Pulmonary artery endothelial cell (primary cell): ENCODE measurements at places on chromosomes 1 and 21.

DNA sequence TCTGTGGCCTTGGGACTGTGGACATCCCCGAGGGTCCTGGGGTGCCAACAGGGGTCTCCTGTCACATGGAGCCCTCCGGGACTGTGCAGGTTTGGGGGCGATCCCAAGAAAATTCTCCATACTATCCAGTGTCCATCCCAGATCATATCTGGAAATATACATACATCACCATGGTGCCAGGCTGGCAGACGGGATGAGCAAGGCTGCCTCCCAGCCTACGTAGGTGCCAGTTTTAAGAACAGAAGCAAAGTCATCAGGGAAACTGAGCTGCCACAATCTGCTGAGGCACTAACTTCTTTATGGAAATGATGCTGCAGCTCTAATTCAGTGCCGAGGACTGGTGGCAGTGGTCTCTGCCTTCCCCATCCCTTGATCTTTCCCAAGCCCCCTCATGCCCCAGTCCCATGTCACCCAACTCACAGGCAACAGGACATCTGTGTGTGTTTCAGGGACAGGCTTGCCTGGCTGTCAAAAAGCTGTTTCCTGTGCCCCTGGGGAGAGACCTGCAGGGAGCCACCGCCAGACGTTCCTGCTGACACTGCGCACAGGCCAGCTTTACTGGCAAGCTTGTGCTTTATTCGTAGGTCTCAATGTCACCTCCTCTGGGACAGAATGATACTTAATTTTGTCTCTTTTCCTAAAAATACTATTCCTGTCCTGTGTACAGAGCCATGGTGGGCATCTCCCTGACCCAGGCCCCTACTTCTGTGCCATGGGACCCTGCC, 15.5 kb downstream of the TEX35 start:
- DNase-seq: no peak

DNA sequence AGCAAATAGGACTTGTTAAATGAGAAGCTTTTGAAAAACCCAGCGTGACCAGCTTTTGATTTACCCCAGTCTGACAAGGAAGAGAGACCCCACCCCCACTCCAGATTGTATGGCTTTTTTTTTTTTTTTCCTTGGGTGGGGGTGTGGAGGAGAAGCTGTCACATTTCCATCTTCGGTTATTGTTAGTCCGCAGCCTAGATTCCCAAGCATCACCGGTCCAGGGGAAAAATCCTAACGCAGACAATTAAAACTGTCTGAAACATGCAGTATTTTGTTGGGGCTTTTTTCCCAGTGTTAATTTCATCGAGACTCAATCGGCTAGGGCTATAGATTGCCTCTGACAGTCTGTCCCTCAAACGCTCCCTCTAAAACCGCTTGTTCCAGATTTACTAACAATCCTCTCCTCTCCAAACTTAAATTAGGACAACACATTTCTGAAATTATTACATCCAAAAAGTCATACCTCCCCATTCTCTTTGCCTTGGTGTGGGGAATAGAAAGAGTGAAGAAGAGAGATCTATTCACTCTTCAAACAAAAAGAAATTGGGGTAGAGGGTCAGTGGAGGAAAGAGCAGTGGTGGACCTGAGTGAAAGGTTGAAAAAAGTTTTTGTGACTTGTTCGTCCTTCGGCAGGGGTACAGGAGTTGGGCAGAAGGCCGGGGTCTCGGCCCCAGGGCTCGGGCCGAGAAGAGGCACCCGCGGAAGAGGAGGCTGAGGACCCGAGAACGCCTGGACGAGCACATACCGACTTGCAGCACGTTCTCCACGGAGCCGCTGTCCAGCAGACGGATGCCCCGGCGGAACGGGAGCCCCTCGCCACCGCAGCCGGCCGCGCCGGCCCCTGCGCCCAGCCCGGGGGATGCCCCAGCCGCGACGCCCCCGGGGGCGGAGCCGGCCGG, 1.1 kb downstream of the ZSWIM5 start:
- no peak for DNase-seq

- no peak for DNase-seq
Measured at GRCh38 chr1:46333300-46334029, 7.1 kb upstream of the NSUN4 start.

- DNase-seq: no peak
Measured at GRCh38 chr1:154895798-154896197, 25.7 kb upstream of the KCNN3 start.

DNA sequence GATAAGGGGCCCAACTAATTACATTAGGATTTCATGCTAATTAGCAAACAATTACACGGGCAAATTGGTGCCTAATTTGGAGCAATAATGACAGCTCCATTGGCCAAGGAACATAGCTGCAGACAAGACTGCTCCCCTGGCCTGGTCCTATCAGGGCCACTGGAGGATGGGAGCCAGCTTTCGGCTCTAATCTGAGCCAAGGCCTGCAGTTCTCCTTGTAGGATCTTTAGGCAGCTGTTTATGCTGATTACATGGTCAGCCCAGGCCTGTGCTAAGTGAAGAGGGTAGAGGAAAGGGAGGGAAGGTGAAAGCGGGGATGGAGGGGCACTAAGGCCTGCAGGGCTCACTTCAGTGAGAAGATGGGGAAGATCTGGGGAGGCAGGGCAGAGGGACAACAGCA, 12.4 kb upstream of the ADGRB2 start:
- no peak for DNase-seq

DNA sequence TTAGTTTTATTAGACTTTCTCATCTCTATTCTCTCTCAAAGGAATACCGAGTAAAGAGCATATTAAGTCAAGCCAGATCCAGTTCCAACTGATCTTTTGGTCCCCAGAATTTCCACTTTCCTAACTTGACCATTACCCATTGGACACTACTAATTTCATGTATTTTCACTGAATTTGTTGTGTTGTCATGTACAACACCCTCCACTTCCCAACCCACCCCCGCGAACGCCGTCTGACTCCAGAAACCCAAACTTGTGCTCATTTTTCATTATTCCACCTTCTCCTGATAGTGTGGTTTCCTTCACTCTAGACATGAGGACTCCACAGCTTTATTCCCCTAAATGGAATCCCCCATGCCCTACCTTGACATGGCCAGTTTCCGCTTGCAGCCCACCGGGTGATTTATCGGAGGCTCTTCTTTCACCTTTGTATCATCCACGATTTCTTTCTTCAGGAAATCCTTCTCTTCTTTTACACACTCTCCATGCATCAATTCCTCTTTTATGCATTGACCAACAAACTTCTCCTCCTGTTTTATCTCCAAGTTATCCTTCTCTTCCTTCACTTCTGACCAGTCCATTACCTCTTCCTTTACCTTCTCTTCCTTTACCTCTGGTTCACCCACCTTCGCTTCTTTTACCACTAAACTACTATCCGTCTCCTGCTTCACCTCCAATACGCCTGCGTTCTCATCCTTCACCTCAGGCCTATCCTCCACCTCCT, 805 bp downstream of the ZNHIT6 start:
- no peak for DNase-seq

- DNase-seq: no peak
Measured at GRCh38 chr21:35721701-35722100, 338.6 kb downstream of the SETD4 start.

DNA sequence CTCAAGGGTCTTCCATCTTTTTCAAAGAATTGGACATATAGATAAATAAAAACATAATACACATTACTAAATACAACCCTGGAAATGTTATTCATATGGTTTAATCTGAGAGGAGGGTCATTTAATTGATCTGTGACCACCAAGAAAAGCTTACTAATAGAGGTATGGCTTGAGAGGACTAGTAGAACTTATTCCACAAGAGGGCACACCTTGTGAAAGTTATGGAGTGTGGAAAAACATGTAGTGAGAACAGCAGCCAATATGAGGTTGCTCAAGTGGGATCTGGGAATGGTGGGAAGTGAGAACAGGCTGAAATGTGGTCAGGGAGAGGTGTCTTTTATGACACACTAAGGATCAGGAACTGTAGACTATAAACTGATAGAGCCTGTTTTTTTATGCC, 973.5 kb upstream of the B3GALT2 start:
- no peak for DNase-seq

- no peak for DNase-seq
Measured at GRCh38 chr1:172951730-172952365, 98.9 kb downstream of the TNFSF18 start.

DNA sequence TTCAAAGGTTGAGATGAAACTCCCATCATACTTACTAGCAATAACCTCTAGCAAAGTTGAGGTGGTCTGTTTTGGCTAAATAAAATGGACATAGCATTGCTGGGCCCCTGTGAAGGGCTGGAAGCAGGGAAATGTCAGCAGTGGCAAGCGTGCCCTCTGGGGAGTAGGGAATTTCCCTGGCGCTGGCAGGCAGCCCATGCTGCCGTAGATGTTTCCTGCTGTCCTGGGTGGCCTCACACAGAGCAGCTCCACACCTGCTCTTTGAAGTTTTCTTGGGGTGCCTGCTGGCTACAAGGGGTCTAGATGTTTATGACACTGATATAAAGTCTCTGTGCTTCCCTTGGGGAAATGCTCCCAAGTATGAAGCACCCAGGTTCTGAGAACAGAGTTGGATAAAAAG, 30.2 kb downstream of the ADARB1 start:
- no peak for DNase-seq

DNA sequence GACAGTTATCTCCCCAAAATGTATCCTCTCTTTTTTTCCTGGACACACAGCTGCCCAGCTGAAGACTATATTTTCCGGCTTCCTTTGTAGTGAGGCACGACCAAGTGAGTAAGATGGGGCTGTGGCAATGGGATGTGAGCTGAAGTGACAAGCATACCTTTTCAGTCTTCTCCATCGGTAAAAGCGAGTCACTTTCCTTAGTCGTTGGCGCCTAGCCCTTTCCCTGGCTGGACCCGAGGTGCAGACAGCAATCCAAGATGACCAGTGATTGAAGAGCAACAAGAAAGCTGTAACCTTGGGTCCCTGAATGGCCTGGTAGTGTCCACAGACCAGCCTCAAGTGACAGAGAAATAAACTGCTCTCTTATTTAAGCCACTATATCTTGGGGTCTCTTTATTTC, 155.2 kb downstream of the NR5A2 start:
- no peak for DNase-seq

DNA sequence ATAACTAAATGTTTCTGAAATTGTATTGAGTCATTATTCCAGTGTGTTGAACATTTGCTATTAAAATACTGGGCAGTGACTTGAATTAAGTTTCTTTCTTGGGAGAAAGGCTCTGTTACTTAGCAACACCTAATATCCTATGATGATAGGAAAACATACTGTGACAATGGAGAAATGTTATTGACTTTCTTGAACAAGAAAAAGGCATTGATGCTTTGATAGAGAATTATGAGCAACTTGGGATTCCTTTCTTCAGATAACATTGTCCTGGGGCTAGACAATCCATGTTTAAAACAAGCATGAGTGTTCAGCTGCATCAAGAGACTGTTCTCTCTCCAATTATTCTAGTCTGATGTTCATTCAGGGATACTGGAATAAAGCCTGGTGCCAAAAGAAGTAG, 215.9 kb upstream of the L1TD1 start:
- no peak for DNase-seq

GRCh38 chr1:54267815-54268761, 68.1 kb downstream of the MRPL37 start:
- no peak for DNase-seq

DNA sequence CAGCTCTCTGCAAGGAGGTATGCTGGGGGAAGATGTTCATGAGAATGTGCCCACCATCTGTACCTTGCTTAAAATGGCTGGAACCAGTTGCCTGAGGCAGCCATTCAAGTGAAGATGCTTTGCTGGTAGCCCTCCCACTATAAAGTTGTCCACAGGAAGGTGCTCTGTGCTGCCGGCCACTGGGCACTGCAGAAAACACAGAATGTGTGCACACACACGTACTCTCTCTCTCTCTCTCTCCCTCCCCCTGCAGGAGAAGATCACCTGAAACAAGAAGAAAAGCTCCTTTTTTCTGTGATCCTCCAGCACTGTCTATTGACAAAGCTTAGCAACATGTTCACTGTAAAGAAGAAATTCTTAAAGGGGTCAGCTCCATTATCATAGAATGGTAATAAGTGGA, 134.8 kb downstream of the PIGK start:
- no peak for DNase-seq
